Activated CD8-positive, alpha-beta memory T cell treated with anti-CD3 and anti-CD28 coated beads for 48 hours (primary cell): ENCODE measurements at places on chromosomes 7 and 10.

DNA sequence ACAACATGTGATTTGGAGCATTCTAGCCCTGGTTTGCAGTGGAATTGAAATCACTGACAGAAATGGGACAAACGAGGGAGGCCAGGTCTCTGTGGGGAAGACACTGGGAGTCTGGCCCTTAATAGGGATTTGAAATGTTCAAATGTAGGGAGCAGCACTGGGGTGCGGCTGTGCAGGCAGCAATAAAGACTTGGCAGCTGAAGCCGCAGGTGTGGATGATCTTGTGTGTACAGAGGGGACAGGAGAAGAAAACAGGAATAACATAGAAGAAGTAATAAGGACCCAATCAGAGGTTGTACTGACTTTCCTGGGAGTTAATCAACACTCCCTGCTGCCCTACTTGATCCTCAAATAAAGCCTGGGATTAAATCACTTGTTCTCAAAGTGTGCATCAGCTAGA, 127.6 kb upstream of the PTN start:
- DNase-seq, result no peak

DNA sequence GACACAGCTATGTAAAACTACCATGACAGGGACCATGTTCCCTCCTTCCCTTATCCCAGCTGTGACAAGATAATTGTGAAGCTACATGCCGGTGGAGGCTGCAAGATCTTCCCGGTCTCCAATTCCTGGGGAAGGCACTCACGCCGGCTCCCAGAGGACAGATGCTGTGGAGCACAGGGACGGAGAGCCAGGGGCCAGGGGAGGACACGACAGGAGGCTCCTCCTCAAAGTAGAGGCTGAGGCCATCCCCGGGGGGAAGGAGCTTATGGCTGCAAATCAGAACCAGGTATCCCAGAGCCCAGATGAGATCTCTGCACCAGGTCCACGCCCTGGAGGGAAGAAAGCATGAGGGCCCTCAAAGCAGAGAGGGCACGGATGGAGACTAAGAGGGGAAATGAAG, 286.2 kb downstream of the TCERG1L start:
- no peak for DNase-seq

- no peak for DNase-seq
Observed at GRCh38 chr7:8436965-8437364, 3.6 kb downstream of the NXPH1 start.

GRCh38 chr10:51340845-51341610, 266.7 kb downstream of the PRKG1 start:
- no peak for DNase-seq
